Spleen (tissue), 13 donors: ENCODE measurements at places on chromosomes 7 and 10. TPM values are rescaled to one million over a fixed set of nuclear protein-coding genes. Genes with fewer than 3 reads are reported as not detected.
A peak's percentile ranks its signal among the peaks of the same experiment; 100 is the strongest.

DNA sequence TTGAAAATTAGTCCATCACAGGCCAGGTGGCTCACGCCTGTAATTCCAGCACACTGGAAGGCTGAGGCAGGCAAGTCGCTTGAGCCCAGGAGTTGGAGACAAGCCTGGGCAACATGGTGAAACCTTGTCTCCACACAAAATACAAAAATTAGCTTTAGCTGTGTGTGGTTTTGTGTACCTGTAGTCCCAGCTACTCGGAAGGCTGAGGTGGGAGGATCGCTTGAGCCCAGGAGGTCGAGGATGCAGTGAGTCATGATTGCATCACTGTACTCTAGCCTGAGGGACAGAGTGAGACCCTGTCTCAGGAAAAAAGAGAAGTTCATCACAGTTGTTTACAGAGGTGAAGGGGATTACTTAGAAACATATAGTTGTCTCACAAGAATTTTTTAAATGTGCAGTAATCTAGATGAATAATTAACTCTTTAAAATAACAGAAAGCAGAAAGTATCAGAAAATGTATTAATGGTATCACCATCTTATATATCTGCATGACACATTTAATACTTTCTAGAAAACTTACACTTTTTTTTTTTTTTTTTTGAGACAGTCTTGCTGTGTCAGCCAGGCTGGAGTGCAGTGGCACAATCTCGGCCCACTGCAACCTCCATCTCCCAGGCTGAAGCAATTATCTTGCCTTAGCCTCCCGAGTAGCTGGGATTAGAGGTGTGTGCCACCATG is 8.9 kb downstream of the LCOR start:
- no peak for DNase-seq

DNA sequence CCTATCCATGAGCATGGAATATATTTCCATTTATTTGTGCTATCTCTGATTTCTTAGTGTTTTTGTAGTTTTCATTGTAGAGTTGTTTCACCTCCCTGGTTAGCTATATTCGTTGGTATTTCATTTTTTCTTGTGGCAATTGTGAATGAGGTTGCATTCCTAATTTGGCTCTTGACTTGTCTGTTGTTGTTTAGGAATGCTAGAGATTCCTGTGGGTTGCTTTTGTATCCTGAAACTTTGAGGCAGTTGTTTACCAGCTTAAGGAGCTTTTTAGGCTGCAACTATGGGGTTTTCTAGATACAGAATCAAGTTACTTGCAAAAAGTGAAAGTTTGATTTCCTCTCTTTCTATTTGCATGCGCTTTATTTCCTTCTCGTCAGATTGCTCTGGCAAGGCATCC is 304.7 kb upstream of the GRM3 start:
- no peak for DNase-seq

DNA sequence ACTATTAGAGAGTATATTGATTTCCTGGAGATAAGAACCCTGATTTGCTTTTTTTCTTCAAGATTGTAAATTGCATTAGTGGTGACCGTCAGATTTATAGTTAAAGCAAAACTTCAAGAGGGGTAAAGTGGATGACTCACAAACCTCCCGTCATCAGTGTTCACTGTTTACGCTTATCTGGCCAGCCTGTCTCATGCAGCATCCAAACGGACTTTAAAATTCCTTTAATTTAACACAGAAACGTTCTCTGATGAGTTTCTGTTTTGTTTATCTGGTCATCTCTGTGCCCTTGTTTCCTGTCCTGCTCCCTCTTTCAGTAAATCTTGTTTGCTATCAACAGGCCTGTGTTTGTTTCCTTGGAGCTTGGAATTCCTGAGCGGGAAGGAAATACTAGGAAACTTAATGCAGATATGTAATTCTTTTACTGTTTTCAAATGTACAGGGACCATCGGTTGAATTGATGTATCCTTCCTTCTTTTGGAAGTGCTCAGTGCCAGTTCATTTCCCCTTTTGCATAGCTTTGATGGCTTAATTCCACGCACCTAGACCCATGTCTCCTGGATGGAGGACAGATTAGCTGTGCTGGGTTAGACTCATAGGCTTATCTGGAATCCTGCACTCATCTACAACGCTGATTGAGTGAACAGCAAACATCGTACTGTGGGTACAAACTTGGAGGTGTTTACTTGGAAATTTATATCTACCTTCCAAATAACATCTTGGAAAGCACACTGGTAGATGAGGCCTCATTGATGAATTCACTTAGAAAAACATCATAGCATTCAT is 21.3 kb downstream of the PTPRE start:
- no peak for DNase-seq

CALML3 gene
- total RNA-seq: not detected

GRCh38 chr10:119479532-119479931 is 63.0 kb downstream of the RGS10 start:
- DNase-seq: peak; percentile 29

- DNase-seq: peak; percentile 84
Observed at GRCh38 chr10:79202188-79203013, 133.6 kb downstream of the ZMIZ1 start.

GRCh38 chr7:132472463-132473120 is 103.7 kb downstream of the PLXNA4 start:
- no peak for DNase-seq

TRIL gene
- total RNA-seq: 6.7 TPM

DNA sequence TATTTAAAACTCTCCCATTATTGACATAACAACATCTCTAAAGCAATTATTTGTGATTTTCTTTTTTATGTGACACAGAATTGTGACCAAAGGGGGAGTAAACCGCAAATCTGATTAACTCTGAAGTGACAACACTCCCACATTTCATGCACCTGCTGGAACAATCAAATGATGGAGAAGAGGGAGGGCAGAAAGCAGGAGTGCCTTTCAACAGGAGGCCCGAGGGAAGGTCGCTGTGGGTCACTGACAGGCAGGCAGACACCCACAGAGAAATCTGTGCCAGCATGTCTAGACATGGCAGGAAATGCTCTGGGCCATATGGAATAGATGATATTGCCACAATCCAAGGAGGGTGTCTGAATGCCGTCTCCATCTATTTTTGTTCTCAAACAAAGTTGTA is 247.3 kb downstream of the DOCK4 start:
- no peak for DNase-seq

GRCh38 chr10:50438049-50438936 is 185.5 kb downstream of the SGMS1 start:
- DNase-seq: no peak

COMMD3 gene
- 52.1 TPM for total RNA-seq

DNA sequence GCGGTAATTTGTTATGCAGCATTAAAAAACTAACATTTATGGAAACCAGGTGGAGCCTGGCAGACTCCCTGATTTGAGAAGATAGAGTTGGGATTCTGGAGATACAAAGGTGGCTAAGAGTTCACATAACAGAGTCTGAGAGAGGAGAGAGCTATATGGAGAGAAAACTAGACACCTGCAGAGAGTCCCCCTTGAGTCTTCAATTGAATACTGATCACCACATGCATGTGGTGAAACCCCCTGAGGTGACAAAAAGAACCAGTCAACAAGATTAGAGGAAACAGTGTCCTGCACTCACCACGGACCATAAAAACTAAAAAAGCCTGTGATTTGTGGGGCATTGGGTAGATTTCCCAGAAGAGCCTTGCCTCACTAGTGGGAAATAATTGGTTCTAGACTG is 10.1 kb downstream of the GIMAP2 start:
- no peak for DNase-seq

DNA sequence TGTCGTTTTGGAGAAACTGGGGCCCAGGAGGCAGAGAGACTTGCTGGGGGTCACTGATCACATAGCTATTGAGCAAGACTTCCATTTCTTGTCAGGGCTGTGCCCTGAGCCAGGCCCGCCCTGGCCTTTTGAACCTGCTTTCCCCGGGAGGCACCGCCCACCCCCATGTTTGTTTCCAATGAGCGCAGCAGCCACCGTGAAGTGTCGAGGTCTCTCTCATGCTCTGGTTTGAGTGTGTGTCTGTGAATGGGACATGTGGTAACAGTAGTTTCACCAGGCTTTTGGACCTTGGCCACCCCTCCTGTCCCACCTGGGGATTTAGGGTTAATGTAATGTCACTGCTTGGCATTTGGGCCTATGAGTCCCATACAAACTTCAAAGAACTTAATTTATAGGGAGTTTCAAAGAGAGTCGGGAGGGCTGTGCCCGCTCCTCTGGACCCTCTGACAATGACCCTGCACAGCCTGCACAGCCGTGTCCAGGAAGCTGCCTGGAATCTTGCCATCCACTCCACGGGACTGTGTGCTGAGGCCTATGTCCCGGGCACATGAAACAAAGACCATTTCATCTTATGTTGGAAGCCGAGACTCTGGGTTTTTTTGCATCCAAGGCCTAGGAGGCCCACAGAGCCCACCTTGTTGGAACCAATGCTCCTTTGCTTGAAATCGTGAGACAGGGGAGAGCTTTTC is 6.3 kb downstream of the PRF1 start:
- no peak for DNase-seq

GRCh38 chr7:143436325-143436946 is 6.8 kb upstream of the TAS2R60 start:
- DNase-seq: no peak

STEAP4 gene
- 8.9 TPM for total RNA-seq

DNA sequence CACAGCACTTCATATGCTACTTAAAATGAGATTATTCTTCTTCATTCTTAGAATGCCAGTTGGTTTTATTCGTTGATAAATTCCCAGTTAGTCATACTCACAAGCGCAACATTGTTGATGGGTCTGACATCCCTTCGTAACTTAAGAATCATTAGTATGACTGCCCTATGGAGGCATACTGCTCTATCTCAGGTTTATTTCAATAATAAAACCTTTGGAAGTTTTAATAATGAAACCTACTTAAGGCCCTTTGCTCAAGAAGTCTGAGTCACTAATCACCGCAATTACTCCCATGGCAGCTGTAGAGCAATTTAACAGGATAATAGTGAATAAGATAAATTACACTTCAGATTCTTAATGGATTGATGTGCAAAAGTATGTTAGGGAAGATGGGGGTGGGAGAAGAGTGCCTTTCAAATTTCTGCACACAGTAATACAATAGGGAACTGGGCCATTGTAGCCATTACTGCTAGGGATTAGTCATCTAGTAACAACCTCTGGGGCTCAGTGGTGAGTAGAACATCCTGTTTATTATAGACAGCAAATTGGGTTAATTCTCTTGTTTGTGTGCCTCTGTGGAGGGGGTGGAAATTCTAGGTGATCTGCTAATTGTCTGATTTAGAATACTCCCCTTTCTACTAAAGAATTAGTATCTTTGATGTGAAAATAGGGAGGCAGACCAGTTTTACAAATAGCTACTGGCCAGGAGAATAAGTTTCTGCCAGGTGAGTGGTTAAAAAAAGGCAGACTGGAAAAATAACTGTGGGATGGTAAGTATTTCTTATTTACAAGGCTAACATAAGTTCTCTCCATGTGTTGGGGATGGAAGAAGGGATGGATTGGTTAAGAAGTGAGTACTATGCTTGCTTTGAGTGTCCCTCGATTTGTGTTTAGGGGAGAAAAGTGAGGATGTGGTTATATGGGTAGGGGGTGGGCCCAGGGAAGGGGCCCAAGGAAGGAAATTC is 74.5 kb upstream of the VKORC1L1 start:
- no peak for DNase-seq

HDAC9 gene
- 62.2 TPM for total RNA-seq

DNA sequence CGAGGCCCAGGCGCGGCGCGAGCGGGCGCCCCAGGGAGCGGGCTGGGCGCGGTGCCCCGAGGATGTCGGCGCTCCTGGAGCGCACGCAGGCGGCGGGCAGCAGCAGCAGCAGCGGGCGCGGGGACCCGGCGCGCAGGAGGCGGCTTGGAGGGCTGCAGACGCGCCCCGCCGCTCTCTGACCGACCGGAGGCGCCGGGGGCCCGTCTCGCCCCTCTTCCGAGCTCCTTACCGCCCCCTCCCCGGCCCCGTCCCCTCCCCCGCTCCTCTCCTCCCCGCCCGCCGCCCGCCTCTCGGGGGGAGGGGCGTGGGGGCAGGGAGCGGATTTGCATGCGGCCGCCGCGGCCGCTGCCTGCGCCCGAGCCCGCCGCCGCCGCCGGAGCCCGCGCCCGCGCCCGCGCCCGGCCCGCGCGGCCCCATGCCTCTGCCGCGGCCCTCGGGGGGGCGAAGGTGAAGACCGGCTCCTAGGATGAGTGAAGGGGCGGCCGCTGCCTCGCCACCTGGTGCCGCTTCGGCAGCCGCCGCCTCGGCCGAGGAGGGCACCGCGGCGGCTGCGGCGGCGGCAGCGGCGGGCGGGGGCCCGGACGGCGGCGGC is at the start of gene NRG3:
Gene NRG3 (plus strand): TSS at position 320 of the 592 bp plus-strand sequence.
- DNase-seq: no peak

DNA sequence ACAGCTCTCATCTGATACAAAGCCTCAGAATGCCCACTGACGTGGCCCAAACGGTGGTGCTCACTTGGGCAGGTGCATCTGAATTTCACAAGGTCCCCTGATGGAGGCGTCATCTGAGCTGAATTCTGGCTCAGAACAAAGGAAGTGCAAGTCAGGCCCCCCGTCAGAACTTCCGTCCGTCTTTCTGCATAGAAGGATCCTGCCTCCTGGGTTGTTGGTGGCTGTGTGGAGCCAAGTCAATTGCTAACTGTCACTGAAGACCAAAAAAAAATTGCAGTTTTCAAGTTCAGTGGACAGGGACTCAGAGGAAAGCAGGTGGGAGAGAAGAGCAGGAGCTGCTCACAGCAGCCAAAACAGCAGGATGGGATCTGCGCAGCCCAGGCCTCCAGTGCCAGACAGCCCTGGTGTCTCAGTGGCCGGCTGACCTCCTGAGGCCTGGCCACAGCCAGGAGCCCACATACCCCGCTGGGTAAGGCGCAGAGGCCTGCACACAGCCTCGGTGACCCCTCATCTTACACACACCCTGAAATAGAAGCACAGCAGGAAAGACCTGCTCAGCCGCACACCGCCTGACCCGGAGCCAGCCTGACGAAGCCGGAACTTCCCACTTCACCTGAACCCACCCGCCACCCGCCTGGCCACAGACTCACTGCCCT is 49.4 kb downstream of the PYROXD2 start:
- DNase-seq: no peak

GRCh38 chr7:123041101-123041500 is 45.6 kb upstream of the TAS2R16 start:
- no peak for DNase-seq

- DNase-seq: no peak
Observed at GRCh38 chr7:22435720-22436119, 64.3 kb downstream of the STEAP1B start.

GRCh38 chr10:72697716-72698115 is 5.8 kb downstream of the MCU start:
- no peak for DNase-seq
